ACHN (cell line): ENCODE measurements at places on chromosomes 7 and 10.
A peak's percentile ranks its signal among the peaks of the same experiment; 100 is the strongest.

DNA sequence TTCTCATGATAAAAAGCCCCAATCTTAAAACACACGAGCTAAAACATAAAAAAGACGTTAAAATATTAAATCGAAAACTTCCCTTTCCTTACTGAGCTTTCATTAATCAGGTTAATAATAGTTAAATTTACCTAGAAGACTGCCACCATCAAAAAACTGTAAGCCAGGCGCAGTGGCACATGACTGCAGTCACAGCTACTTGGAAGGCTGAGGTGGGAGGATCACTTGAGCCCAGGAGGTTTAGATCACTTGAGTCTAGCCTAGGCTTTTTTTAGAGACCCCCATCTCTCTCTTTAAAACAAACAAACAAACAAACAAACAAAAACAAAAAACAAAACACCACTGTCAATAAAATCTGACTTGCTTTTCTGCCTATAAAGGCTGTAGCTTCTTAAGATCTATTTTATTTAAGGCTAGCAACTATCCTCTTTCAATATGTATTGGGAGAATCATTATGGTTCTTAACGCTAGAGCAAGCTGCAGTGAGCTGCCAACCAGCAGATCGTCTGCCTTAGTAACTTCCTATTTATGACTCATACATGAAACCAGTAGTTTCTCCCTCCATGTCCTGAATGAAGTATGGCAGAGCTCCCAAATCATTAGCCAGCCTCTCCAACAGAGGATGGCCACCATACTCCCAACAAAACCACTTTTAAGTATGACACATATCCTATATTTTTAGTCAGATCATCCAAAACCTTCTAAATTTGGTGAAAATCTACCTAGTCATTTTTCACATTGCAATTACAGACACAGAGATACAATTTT, 163.7 kb downstream of the SRPK2 start:
- DNase-seq = peak; percentile 98

- peak; percentile 80 for DNase-seq
Measured at GRCh38 chr7:139016931-139017511, 18.8 kb downstream of the ZC3HAV1L start.

- no peak for DNase-seq
Measured at GRCh38 chr7:144531181-144531580, 127.7 kb upstream of the NOBOX start.

DNA sequence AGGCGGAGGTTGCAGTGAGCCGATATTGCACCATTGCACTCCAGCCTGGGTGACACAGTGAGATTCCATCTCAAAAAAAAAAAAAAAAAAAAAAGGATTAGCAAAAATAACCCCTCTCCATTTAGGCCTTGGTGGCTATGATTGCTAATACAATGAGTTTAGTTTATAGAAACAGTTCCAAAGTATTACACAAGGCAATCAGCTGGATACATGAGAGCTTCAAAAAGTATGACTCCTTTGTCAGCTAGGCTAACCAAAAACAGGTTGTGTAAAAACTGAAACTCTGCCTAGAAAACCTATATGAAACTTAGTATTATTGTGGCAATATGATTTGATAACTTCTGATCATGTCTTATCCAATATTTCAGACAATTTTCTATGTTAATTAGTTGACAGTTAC, 57.2 kb downstream of the SUGCT start:
- DNase-seq = no peak

GRCh38 chr7:115033917-115034459, 112.1 kb downstream of the MDFIC start:
- DNase-seq = no peak

- peak; percentile 22 for DNase-seq
Measured at GRCh38 chr7:147937428-147937827, 653.1 kb upstream of the C7orf33 start.

DNA sequence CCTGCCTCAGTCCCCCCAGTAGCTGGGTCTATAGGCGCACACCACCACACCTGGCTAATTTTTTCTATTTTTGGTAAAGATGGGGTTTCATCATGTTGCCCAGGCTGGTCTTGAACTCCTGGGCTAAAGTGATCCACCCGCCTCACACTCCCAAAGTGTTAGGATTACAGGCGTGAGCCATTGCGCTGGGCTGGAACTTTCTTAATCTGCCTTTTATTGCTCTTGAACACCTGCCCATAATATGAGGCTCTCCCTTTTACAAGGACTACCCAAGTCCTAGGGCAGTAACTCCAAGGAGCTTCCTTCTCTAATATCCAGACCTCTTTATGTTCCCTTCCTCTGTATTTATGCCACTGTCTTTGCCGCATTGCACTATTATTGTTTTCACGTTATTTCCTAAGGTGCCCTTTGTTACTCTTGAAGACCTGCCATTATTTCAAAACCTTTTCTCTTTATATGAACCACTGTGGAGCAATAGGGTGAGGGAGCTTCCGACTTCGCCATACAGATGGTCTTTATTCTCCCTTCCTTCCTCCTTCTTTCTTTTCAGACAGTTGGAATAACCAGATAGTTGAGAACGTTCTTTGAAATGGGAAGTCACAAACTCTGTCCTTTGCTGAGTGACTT, 36.3 kb upstream of the TCF7L2 start:
- no peak for DNase-seq

DNA sequence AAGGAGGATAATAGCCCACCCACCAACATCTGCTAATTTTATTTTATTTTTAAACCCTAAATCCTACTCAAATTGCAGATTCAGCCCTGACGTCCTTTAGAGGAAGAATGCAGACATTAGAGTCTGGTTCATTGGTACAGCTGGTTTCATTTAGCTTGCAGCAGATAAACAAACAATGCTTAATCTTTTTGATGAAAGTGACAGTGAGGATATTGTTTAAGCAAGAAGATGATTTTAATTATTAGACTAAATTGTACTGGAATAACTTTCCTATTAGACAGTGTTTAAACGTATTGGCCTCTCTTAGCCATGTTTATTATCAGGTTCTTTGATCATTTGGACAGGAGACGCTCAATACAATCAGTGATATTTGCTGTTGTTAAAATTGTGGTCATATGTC, 164.8 kb downstream of the CDK14 start:
- no peak for DNase-seq

DNA sequence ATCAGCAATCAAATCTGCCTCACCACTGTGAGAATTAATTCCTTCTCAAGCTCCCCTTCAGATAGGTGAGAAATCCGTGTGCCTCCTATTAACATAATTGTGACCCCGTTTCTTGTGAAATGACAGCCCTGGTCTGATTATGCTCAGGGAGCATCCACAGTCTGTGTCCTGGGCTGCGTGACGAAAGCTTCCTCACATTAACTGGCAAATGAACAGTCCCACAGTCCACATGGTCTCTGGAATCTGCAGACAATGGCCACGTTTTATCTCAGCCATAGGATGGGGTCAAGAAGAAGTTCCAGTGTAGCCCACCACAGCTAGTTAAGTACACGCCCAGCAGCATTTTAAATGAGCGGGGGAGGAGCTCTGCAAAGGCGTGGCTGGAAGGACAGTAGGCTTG, 229.2 kb downstream of the RPS24 start:
- no peak for DNase-seq

DNA sequence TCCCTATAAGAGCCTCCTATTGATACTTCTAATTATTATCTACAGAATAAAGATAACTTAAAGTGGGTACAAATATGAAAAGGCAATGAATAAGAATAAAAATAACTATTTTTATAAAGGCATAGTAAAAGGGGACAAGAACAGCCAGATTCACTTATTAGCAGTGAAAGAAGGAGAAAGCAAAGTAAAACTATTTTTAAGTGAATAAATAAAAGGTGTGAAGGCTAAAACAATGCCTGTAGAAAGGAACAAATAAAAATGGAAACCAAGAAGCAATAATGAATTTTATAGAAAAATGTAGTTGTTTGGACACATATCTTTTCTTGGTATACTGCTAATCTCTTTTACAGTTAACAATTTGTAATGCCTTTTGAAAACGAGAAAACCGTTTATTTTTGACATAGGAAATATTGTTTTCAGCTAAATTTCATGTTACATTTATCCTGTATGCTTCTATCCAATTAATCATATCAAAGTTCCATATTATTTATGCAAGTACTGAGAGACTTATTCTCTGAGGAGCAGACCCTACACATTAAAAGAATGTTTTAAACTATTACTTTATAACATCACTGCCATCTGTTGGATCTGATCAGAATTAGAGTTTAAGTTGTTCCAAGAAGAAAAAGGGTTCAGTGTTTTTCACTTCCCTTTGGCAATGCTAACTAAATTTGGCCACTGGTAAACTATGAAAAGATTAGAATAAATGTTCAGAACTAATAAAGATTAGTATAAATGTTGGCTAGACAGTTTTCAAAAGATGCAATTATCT, 59.1 kb downstream of the ARMC3 start:
- peak; percentile 49 for DNase-seq

DNA sequence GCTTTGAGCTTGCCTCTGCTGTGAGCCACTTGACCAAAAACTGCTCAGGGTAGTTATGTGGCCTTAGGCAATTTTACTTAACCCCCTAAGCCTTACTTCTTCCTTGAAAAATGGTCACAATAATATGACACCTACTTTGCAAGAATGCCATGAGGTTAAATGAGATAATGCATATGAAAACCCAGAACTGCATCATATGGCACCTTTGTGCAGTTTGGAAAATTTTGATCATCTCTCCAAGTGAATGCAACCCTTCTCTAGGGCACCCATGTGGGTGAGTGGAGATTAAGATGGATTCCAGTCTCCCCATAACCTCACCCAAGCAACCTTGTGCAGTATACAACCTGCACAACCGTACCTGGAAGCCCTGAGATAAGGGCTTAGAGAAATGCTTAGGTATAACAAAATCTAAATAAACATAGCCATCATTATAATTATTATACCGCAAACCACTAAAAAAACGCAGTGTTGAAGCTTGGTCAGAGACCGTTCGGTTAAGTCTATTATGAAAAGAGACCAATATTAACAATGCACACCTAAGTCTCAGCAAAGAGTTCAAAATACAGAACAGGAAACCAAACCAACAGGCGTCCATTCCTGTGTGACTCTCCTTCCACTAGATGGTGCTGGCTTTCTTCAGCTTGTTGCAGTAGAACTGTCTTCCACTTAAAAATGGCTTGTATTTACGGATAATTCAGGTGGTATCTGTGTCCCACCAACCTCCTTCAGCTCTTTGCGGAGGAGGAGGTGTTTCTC, 21.0 kb upstream of the ASB15 start:
- DNase-seq = peak; percentile 72

DNA sequence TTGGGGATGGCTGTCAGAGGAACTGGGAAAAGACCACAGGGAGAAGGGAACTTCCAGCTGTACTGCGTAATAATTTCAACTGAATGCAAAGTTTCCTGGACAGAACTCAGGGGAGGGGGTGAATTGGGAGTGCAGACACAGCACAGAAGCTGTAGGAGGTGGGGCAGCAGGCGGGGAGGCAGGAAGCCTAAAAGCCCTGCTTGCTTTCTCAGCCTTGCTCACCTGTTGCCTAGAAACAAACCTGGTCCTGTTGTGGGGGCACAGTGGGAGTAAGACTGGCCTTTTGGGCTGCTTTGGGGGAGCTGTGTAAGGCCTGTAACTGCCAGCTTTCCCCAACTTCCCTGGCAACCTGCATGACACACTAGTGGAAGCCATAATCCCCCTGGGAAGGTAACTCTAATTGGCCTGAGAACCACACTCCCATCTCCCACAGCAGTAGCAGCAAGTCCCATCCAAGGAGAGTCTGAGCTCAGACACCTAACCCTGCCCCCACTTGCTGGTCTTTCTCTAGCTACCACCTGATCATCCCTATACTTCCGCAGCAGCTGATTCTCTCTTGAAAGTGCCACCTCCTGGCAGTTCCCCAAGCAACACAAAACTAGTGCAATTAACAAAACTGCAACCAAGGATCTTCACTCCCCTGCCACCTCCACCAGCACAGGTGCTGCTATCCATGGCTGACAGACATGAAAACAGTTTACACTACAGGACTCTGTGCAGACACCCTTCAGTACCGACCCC, 1239.3 kb downstream of the SORCS1 start:
- no peak for DNase-seq

GRCh38 chr10:88095778-88096431, 232.5 kb downstream of the PTEN start:
- no peak for DNase-seq

DNA sequence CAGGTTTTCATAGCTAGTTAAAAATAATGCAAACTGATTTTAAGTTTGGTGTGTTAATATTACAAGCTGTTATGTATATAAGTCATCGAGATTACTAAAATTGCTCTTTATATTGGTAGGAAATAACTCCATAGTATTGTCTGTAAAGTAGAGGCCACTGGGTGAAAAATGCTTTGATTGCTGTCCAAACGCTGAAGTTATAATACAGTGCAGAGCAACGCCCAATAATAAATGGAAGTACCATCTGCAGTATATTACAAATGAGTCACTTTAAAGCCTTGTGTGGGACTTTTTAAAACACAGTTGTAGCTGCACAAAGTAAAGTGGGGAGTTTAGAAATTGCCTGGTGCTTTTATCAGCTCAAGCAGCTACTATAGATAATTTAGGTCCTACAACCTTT, 196.1 kb downstream of the NXPH1 start:
- no peak for DNase-seq

DNA sequence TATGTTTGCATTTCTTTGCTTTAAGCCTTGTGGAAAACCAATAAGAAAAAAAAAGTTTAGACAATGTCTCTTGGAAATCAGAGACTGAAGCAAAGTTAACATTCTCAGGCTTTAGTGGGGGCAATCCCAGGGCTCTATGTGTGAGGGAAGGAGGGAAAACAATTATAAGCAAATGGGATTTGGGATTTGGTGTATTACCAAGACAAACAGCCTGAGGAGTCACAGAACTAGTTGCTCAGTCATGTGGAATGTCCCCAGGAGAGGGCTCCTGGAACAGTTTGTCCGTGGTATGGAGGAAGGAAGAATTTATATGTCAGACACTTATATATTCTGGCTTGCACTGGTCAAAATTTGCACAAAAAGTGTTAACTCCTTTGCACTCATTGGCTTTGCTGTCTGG, 562.9 kb upstream of the TPK1 start:
- DNase-seq = no peak
